SK-N-SH (cell line): ENCODE measurements at places on chromosomes 2 and 18.
A peak's percentile ranks its signal among the peaks of the same experiment; 100 is the strongest.

GRCh38 chr2:218400930-218401881 is 1.5 kb downstream of the CTDSP1 start:
- DNase-seq: peak; percentile 76

DNA sequence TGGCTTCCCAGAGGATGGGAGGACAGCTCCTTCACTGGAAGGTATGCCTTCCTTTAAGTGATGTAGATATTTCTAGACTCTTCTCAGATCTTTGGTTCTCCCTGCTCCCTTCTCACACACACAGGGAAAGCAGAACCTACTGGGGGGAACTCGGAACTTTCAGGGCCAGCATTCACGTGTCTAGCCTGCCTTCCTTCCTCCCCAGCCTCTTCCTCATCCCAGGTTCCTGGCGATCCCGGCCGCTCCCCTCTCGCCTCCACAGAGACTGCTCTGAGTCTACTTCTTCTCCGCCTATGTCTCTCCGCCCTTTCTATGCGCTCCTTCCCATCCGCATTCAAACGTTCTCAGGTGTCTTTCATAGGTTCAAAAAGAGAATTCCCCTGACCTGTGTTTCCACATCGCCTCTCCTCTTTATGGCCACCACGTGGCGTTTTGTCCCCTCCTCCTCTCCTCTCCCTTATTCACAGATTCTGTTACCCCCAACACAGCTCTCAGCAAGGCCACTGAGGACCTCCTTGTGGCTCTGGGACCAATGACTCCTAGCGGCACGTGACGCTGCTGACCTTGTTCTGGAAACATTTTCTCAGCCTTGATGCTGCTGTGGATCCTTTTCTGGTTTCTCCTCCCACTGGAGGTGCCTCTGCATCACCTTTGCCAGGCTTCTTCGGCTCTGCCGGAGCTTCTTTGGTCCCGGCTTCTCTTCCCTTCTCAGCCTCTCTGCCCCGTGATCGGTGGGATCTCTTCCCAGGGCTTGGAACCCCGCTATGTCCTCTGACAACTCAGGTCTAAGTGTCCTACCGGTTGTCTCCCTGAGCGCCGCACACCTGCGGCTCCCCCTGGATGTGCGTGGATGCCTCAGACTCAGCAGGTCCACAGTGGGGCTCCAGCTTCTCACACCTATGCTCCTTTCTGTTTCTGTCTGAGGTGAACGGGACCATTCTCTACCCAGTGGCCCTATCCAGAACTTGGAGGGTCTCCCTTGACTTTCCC is 77.5 kb downstream of the VAPA start:
- no peak for DNase-seq

DNA sequence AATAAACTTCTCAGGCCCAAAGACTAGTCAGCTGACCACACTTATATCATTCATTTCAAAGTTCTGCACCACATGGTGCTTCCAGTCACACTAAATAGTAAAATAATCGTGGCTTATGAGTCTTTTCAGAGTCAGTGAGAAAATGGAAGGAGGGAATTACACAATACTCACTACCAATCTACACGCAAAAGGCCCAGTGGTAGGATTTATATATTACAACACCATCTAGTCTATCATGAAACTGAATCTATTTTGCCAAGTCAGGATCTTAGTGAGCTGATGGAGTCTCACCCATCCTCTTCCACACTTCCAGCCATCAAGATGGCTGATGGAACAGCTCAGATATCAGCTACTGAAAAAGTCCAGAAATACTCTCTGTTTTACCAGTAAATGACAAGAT is 21.9 kb downstream of the INO80D start:
- DNase-seq: no peak

DNA sequence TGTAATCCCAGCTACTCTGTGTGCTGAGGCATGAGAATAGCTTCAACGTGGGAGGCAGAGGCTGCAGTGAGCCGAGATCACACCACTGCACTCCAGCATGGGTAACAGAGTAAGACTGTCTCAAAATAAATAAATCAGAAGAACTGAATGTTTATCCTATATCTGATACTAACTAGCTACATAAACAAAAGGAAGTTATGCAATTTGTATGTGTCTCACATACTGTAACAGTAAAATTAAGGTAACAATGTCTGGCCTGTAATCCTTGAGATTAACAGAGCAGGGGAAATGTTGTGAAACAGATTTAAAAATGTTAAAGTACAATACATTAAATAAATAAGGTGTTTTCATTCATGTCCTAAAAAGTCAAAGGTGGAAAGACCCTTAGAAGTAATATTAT is 150.8 kb downstream of the MEMO1 start:
- no peak for DNase-seq

GRCh38 chr2:202429164-202429980 is 53.2 kb downstream of the BMPR2 start:
- DNase-seq: no peak

- no peak for DNase-seq
Measured at GRCh38 chr2:233131936-233132720, 72.0 kb downstream of the INPP5D start.

GRCh38 chr2:24253303-24253919 is 78.6 kb downstream of the FAM228A start:
- no peak for DNase-seq

- no peak for DNase-seq
Measured at GRCh38 chr2:224180810-224181209, 141.7 kb upstream of the SERPINE2 start.

DNA sequence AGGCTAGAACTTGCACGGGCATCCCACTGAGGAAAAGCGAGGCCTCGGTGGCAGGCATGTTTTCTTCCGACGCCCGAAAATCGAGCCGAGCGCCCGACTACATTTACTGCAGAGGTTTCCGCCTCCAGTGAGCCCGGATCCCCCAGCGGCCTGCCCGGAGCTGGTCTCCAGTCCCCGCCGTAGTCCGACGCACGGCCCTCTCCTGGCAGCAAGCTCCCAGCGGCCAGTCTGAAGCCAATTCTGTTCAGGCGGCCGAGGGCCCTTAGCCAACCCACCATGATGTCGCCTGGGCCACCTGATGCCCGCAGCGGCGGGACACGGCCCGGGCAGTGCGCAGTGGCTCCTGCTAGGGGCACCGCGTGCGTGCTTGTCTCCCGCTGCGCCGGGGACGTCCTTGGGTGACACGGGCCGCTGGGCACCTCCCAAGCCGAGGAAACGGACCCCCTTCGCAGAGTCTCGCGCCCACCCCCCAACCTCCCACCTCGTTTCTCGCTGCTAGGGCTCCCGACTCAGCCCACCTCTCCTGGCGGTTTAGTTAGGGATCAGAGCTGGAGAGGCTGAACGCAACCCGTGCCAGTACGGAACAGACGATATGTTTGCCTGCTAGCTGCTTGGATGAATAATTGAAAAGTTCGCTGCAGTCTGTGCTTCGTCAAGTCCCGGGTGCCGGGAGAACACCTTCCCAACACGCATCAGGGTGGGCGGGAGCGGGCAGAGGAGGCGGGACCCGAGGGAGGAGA is 5.3 kb downstream of the ONECUT2 start:
- no peak for DNase-seq

DNA sequence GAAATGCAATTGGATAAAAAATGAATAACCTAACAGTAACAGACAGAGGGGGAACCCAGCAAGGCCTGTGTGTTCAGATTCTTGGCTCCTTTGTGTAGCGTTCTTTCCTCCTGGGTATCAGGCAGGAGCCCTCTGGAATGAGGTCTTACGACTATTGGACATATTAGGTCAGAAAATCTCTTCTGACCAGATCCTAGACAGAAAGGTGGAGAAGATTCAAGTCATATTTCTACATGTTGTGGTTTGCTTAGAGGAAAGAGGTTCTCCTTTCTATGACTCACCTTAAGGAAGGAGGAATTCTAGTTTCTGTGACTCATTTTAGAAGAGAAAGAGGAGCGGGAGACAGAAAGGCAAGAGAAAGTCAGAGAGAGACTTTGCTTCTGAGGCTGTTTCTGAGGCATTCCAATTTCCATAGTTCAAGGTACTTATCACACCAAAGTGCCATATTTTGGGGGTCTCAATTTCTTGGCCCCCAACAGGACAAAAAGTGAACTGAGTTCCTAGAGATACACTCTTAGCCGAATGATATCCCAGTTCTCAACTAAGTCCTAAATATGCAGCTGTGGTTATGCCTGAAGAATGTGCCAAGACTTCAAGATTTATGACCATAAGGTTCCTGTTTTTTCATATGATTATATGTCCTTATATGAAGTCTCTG is 618.6 kb downstream of the ZEB2 start:
- no peak for DNase-seq

- DNase-seq: no peak
Measured at GRCh38 chr2:10909996-10910341, 1.8 kb upstream of the KCNF1 start.

GRCh38 chr2:11852526-11853196 is 106.2 kb downstream of the LPIN1 start:
- DNase-seq: no peak

- peak; percentile 11 for DNase-seq
Measured at GRCh38 chr2:157782057-157782845, 93.9 kb downstream of the ACVR1 start.

DNA sequence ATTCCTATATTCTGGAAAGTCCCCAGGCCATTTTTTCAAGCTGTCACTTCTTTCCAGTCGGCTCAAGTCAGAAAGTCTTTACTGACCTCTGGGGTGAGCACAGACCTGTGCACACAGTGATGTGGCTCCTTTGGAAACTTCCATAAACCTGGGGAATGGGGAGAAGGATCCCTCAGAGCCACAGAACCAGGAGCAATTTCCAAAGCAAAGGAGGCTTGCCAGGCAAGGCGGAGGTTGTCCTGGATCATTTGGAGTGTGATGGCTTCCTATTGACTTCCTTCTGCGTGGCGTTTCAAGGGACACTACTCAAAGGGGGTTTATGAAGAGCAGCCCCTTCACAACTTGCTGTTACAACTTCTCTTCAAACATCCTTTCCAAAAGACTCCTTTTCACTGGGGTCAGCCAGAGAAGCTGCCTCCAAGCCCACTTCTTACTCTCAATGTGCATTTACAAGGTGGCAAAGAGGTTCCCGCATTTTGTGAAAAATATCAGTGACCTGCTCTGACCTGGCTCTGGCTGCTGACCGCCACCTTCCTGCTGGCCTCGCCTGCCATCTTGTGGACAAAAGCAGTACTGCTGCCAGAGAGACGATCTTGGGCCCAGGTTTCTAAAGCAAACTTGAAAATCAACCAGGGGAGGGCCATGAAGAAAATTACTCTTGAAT is 18.2 kb upstream of the TMEM247 start:
- peak; percentile 79 for DNase-seq

DNA sequence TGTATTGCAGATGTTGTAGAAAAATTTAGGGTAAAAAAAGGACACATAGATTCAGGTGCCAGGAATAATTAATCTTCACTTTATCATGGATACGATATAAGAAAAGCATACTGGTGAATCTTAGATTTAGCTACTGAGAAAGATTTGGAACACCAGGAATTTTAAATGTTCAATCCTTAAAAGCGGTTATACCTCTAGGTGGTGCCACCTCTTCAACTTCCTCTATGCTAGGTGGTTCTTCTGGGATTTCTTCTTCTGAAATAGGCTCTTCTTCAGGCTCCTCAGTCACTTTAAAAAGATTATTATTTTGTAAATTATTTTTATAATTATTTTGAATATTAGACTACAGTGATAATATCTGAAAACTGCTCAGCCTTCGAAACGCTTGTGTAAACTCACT is 133.1 kb downstream of the TTN start:
- DNase-seq: no peak

DNA sequence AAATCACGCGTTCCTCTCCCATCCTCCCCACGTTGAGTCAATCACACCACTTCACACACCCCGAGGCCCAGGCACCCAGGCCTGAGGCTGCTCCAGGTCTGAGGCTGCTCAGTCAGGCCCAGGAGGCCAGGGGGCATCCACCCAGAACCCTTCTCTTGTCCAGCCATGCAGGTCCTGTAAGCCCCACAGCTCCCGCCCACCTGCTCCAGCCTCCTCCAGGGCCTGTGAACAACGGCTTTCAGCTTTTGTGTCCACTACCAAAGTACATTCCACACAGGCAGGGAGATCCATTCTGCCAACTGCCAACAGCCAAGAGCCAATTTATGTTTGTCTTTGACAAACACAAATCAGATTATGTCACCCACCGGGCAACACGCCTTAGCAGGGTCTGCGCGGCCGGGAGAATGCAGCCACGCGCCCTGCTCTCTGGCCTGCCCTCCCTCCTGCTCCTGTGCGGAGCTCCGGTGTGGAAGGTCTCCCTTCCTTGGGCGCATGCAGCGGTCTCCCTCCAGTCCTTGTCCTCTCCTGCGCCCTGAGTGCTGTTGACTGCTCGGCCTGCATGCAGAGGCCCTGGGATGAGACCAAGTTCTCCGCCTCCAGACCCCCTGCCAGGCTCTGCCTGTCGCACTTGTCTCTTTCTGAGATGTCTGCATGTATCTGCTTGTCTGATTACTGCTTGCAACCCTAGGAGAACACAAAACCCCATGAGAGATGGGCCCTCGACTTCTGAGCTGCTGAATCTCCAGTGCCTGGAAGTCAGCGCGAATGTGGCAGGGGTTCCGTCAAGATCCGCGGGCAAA is 146.6 kb downstream of the ZNF516 start:
- no peak for DNase-seq

DNA sequence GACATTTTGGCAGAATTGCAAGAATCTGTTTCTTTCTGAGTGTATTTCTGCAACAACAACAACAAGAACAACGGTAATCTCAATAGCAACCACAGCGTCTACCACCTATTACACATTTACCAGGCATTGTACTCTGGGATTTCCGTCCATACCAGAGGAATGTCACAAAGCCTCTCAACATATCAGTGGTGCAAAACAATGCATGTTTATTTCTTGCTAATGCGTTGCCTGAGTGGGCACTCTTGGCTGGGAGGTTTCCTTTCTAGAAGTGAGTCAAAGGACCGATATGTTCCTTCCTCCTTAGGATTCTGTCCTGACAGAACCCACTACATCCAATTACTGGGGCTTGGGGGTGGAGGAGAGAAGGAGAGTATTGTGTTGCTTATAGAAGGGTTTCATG is 585.6 kb downstream of the TSN start:
- DNase-seq: no peak

GRCh38 chr2:16014041-16014787 is 73.9 kb downstream of the MYCN start:
- no peak for DNase-seq

DNA sequence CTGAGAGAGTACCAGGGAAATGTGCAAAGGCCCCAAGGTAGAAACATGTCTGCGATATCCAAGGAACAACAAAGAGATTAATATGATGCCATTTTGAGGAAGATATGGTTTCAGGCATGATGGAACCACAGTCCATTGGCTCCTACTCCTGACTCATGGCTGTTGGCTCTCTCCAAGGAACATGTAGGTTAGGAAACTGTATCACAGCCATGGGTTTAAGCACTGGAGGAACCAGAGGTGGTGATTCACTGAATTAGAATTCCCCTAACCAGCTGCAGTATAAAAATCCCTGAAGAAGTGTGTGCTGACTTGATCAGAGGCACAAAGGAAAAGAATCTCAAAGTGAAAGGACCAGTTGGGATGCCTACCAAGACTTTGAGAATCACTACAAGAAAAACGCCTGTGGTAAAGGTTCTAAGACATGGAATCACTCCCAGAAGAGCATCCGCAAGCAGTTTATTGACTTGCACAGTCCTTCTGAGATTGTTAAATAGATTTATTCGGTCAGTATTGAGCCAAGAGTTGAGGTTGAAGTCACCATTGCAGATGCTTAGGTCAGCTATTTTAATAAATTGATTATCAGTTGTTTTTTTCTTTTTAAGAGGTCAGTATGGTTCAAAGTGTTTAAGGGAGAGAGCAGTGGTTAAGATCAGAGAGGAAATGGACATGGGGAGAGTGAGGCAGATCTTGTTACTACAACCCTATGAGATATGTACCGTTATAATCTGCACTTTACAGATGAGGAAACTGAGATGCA is 110.7 kb upstream of the OTX1 start:
- DNase-seq: no peak
